Heart left ventricle (tissue), 16 donors: ENCODE measurements at places on chromosomes 4 and X.

GRCh38 chr4:26784207-26784865 is 76.3 kb upstream of the STIM2 start:
- H3K4me3 ChIP-seq = no peak overlapping the region
- H3K36me3 ChIP-seq = no peaks in the 10 kb centered on the region
- no peaks in the 10 kb centered on the region for H3K27me3 ChIP-seq

DNA sequence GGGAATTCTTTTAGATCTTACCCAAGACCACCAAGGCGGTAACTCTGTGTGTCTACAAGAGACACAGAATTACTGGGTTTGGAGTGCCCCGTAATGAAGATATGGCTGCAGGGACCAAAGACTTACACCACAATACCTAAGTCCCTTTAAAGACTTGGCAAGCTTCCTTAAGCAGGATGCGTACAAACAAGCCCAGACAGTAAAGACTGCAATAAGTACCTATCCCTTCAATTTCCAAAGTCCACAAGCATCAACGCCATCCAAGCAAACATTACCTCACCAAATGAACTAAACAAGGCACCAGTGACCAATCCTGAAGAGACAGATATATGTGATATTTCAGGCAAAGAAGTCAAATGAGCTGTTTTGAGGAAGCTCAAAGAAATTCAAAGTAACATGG is 42.3 kb upstream of the RNF128 start:
- H3K4me3 ChIP-seq = no peak overlapping the region
- no peak for DNase-seq
- no peaks in the 10 kb centered on the region for H3K36me3 ChIP-seq
- no peaks in the 10 kb centered on the region for H3K4me1 ChIP-seq

DNA sequence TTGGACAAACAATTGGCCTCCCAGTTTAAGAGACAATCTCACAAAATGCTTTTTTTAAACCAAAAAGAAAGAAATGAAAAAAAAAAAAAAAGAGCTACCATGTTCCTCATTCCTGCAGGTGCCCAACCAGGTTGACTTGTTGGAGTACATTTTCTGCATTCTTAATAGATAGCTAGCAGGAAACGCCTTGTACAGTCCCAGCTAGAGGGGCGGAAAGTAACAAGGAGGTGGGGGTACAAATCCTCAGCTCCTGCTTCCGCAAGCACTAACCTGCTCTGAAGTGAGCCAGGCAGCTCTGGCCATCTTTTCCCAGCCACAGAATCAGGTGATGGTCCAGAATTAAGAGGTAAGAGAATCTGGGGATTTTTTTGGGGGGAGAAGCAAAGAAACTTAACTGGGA is at the start of gene VGLL1:
Gene VGLL1, plus strand, starts transcription at position 265 of the 400 bp plus-strand sequence. CDS start 3,806 bp downstream, outside the sequence.
- H3K4me1 ChIP-seq = peaks cover 2% of the 10 kb centered on the region
- DNase-seq = no peak
- no peak within 1 kb of the TSS for H3K4me3 ChIP-seq
- H3K27ac ChIP-seq = no peak within 1 kb of the TSS
- no peaks in the 10 kb centered on the region for H3K27me3 ChIP-seq

GRCh38 chr4:105686571-105686970 is 21.9 kb downstream of the INTS12 start:
- no peaks in the 10 kb centered on the region for H3K27me3 ChIP-seq
- peaks cover 98% of the 10 kb centered on the region for H3K36me3 ChIP-seq
- H3K4me3 ChIP-seq = no peak overlapping the region

- no peaks in the 10 kb centered on the region for H3K27me3 ChIP-seq
- no peaks in the 10 kb centered on the region for H3K4me1 ChIP-seq
- H3K27ac ChIP-seq = peak overlapping the region; percentile 86
- no peaks in the 10 kb centered on the region for H3K36me3 ChIP-seq
- H3K4me3 ChIP-seq = peak overlapping the region; percentile 70
Observed at GRCh38 chr4:1579001-1579900, 104.9 kb downstream of the FAM53A start.

DNA sequence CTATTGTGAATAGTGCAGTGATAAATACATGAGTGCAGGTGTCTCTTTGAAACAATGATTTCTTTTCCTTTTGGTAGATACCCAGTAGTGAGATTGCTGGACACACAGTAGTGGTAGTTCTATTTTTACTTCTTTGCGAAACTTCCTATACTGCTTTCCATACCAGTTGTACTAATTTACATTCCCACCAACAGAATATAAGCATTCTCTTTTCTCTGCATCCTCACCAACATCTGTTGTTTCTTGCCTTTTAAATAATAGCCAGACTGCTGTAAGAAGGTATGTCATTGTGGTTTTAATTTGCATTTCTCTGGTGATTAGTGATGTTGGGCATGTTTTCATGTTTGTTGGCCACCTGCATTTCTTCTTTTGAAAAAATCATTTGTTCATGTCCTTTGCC is 105.9 kb downstream of the COL4A6 start:
- no peaks in the 10 kb centered on the region for H3K36me3 ChIP-seq
- no peak for DNase-seq
- no peaks in the 10 kb centered on the region for H3K27me3 ChIP-seq
- no peak overlapping the region for H3K4me3 ChIP-seq
- H3K27ac ChIP-seq = no peak overlapping the region

GRCh38 chrX:142068365-142068764 is 136.7 kb downstream of the MAGEC2 start:
- no peaks in the 10 kb centered on the region for H3K36me3 ChIP-seq
- H3K4me3 ChIP-seq = no peak overlapping the region
- H3K4me1 ChIP-seq = no peaks in the 10 kb centered on the region
- H3K27me3 ChIP-seq = no peaks in the 10 kb centered on the region
- DNase-seq = no peak

DNA sequence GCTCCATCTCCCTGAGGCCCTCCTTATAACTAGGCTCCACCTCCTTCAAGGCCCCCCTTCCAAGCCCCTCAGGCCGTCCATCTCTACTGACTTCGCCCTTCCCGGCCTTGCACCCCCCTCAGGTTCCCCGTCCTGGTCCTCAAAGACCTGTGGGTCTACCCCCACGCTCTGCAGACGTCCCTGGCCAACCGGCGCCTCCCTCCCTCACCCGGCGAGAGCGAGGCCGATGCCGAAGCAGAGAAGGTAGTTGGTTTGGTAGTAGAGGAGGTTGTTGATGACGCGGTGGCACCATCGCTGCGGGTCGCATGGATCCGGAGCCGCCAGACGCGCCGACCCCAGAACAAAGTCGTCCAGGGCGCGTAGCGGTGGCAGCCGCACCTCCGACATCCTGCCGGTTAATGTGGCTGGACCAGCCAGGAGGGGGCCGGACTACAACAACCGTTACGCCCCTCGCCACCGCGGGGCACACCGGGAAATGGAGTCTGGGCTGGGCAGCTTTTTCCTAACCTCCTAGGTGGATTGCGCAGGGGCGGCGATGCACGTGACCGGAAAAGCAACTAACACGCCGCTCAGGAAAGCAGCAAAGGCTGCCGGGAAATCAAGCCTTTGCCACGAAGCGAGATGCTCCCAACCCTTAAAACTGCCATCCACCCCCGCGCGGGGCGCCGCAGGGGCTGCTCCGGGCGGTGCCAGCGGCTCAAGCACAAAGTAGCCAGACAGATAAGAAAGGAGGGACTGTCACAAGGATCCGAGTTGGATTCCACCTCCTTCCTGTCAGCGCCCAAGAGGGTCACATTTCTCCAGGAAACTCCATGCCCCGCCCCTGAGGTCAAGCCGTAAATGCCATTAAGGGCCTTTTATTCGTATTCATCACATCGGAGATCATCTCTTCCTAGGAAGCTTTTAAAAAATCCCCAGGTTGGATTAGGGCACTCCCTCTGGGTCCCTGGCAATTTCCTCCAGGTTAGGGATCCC is at the start of gene PRAF2:
Gene PRAF2, minus strand, starts transcription at position 402 of the 975 bp plus-strand sequence. Its CDS starts 15 bp downstream, at position 387.
- H3K4me3 ChIP-seq = peak within 1 kb of the TSS; percentile 44
- DNase-seq = peak; percentile 95
- peaks cover 13% of the 10 kb centered on the region for H3K36me3 ChIP-seq
- H3K4me1 ChIP-seq = peaks cover 20% of the 10 kb centered on the region
- H3K27me3 ChIP-seq = no peaks in the 10 kb centered on the region

DNA sequence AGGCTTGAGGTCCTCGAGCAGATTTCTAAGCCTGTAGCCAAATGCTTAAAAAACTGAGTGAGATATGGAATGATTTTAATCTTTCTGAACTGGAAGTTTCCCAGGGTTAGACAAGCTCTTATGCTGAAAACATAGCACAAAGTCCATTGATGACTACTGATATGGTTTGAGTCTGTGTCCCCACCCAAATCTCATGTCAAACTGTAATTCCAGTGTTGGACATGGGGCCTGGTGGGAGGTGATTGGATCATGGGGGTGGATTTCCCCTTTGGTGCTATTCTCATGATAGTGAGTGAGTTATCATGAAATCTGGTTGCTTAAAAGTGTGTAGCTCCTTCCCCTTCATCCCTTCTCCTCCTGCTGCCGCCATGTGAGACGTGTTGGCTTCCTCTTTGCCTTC is 454.9 kb downstream of the SPRY1 start:
- no peaks in the 10 kb centered on the region for H3K27me3 ChIP-seq
- H3K36me3 ChIP-seq = no peaks in the 10 kb centered on the region
- H3K27ac ChIP-seq = no peak overlapping the region
- peaks cover 10% of the 10 kb centered on the region for H3K4me1 ChIP-seq
- no peak for DNase-seq

DNA sequence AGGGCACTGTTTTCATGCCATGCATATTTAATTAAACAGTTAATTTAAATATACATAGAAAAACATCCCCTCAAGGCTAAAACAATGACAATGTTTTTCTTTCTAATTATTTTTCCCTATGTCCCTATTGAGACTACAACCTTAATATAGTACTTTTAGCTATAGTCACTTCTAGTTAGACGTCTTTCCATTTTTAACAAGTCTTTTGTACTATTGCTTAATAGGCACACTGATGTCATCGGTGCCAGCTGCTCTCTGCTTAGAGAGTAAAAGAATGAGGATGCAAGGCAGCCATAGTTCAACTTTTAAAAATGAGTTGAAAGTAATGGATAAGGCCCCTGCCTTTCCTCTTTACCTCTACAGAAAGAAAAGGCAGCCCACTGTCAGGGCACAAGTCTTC is 191.1 kb downstream of the KCTD8 start:
- H3K4me3 ChIP-seq = no peak overlapping the region
- H3K4me1 ChIP-seq = no peaks in the 10 kb centered on the region
- H3K27ac ChIP-seq = no peak overlapping the region
- no peaks in the 10 kb centered on the region for H3K27me3 ChIP-seq
- no peaks in the 10 kb centered on the region for H3K36me3 ChIP-seq
